Dorsolateral prefrontal cortex (tissue), 122 donors: ENCODE measurements at places on chromosomes 5 and 9. TPM values are rescaled to one million over a fixed set of nuclear protein-coding genes. Genes with fewer than 3 reads are reported as not detected.

Gene C8G
- 2.5 TPM for total RNA-seq

DNA sequence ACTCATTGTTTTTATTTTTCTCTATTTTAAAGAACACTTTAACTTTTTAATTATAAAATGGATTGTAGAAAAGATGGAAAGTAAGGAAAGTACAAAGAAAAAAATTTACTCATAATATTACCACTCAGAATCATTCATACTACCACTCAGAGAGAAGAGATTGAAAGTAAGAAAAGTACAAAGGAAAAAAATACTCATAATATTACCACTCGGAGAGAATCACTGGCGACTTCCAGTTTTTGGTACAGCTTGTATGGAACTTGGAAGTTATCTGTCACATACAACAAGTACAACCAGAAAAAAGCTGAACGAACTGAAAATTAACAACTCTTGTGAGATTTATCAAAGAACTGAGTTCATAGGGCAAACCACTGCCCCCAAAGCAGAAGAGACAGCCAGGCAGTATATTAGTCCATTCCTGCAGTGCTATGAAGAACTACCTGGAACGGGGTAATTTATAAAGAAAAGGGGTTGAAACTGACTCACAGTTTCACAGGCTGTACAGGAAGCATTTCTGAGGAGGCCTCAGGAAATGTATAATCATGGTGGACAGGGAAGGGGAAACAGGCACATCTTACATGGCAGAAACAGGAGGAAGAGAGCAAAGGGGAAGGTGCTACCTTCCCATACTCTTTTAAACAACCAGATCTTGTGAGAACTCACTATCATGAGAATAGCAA lies 183.9 kb downstream of the SMARCA2 start:
- DNase-seq = no peak

DNA sequence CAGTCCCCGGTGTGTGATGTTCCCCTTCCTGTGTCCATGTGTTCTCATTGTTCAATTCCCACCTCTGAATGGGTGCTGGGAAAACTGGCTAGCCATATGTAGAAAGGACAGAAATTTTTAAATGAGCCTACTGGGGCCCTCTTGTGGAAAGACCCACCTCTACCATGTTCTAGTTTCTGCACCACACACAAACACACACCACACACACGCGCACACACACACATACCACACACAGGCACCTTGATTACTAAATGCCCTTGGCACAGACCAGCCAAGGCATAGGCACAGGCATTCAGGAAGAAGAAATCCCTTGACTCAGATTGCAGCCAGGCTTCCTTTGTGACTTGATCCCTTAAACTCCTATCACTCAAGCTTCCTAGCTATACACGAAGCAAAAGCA lies 60.5 kb downstream of the SIL1 start:
- DNase-seq = no peak

DNA sequence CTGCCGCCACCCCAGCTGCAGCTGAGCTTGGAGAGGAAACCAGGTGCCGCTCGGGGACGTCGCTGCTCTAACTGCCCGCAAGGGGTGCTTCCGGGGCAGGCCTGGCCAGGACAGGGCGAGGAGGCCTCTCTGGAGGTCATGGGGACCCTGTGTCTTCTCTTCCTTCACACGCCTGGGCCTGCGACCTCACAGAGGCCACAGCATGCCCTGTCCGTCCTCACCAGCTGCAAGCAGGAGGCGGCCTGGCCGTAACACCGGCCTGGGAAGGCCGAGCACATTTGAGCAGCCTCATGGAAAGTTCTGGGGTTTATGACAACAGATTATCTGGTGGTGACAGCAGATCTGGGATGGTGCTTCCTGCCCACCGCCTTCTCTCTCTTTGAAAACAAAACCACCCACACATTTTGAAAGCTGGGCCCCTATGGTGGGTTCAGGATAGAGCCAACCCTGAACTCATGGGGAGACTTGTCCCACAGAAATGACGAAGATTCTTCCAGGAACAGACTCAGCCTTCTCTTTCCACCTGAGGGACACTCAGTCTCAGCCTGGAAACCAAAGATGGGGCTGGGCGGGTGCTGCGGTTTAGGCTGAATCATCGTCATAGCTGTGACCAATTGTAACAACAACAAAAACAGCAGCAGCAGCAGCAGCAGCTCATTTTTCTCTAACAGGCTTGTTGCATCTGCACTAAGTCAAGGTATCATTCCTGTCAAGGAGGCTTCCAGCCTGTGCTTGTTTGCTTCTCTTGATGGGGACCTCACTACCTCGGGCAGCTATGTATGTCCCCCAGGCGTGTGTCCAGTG lies 99.6 kb upstream of the RAPGEF1 start:
- no peak for DNase-seq

- no peak for DNase-seq
Observed at GRCh38 chr5:44178414-44178813, 210.8 kb downstream of the FGF10 start.

DNA sequence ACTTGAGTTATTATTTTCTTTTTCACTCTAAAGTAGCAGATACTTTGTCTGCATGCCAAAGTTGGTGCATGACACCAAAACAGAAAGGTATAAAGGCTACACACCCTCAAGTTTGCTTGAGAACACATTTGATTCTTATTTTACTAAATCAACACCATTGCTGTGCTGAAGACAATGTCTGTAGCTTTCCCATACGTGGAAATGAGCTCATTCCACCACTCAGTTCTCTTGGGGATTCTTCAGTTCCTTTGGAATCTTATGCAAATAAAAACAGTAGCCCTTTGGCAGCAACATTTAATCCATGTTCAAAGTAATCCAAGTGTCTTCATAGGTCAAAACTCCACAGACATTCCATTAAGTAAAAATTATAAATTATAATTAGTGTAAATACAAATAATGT lies 264.9 kb downstream of the TLE1 start:
- DNase-seq = no peak
